ENCODE measurements at places on chromosomes 1 and 21.
A peak's percentile ranks its signal among the peaks of the same experiment; 100 is the strongest.

- no peak for DNase-seq
These were observed 37.2 kb downstream of the LRRC8C start for GRCh38 chr1:89670163-89670562.

DNA sequence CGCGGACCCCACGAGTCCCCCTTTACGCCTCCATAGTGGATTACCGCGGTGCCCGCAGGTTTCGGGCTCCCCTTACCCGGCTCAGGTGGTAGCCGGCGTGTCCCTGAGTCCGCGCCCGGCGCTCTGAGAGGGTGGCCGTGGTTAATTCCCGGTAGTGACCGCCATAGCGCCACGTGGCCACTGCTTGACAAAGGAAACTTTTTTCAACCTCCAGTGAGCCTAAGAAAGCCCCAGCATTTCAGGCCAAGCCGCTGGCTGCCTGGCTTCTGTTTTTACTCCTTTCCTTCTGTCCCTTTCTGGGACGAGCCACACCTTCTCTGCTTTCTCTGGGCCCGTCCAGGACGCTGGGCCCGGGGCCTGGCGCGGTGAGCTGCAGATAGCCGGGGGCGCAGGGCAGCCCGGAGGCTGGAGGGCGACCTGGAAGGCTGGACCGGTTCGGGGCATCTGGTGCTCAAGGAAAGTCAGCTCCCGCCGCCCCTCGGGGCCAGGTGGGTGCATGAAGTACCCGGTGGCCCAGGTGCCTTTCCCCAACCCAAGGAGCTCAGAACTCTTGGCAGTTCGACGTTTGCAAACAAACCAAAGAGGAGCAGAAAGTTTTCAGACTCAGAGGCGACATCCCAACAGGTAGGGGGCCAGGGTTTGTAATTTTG lies 540 bp upstream of the C1orf198 start:
- DNase-seq = peak; percentile 30

GRCh38 chr21:29376556-29376955 lies 77.8 kb downstream of the BACH1 start:
- peak; percentile 1 for DNase-seq

DNA sequence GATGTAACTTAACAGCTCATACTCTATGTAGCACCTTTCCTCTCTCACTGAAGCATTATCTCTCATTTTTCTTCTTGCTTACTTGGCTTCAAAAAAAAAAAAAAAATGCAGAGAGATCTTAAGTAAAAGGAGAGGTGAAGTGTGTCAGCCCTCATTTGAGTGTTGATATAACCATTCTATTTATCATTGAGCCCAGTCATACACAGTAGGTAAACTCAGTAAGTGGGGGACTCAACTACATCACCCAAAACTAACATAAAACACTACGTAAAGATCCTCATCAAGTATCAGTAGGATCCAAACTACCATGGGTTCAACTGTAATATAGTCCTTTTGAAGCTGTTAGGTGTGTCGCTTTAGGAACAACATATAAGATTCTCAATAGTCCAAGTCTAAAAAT lies 8.2 kb downstream of the PNRC2 start:
- no peak for DNase-seq

DNA sequence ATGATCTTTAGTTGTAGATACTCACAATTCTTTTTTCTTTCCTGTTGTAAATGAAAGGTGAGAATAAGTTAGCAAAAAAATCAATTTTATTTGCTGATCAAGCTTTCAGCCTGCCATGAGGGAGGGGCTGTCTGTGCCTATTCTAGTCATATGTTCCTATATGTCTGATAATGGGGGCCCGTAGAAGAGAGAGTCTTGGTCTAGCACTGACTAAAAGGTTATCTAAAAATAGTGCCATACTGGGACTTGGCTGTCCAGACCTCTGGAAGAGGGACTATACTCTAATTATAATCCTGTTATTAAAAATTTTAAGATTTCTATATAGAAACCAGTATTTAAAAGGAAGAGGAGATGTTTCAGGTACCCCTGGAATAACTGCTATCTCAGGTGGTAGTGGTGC lies 18.6 kb downstream of the GNAI3 start:
- no peak for DNase-seq

GRCh38 chr1:8077120-8077573 lies 51.0 kb upstream of the ERRFI1 start:
- DNase-seq = peak; percentile 54

DNA sequence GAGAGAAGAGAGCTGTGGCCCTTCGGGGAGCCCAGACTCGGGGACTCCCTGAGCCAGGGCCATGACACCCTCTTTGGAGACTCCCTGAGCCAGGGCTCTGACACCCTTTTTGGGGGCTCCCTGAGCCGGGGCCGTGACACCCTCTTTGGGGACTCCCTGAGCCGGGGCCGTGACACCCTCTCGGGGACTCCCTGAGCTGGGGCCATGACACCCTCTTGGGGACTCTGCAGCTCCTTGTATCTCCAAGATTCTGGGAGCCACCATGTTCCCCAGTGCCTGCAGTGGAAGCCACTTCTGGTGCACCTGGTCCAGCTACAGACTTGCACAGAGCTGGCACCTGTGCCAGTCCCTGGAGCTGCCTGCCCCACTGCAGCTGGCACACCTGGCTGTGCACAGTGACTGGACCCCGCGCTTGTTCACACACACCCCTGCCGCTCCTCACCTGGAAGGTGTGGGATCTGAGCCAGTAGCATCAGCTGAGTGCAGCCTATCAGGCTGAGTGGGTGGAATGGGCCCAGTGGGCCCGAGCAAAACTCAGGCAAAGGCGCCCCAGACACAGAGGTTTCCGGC lies 3.8 kb upstream of the SSU72 start:
- DNase-seq = no peak

DNA sequence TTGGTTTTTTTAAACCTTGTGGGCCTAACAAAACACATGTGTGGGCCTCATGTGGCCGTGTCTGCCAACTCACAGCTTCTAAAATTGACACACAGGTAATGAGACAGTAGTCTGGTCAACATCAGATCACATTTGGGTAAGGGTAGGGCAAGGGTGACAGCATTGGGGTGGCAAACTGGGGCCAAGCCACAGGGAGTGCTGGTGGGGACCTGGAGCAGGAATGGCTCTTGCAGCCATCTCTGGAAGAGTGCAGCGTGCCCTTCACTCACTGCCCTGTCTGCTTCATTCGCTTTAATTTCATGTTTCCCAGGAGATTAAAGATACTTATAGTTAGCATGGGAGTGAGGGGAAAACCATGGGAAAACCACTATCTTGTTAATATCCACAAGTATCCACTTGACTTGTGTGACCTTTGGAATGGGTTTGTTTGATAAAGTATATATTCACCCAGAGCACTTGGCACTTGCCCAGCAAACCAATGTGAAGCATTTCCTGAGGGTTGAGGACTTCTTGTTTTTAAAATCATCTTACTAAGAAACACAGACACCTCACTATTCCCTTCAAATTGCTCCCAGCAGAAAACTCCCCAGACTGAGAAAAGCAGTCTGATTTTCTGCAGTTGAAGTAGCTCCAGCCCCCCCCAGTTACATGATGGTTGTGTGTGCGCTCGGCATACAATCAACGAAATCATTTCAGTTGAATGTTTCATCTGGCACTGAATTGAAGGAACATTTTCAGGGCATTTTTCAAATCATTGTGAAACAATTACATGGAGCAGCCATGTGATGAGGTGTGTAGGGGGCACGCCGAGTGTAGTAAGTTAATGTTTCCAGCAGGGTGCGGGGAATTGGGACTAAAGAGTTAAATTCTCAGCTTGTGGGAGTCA lies 175.7 kb downstream of the VPS13D start:
- DNase-seq = no peak

GRCh38 chr1:107871687-107872395 lies 93.1 kb downstream of the VAV3 start:
- DNase-seq = no peak

Data from NCI-H460 (cell line).